ENCODE measurements at places on chromosomes 12 and 14. TPM values are rescaled to one million over a fixed set of nuclear protein-coding genes. Genes with fewer than 3 reads are reported as not detected.

Gene MYG1
- total RNA-seq: 70.3 TPM

Gene DACT1
- total RNA-seq: 8.2 TPM

Gene FAIM2
- 662 TPM for total RNA-seq

DNA sequence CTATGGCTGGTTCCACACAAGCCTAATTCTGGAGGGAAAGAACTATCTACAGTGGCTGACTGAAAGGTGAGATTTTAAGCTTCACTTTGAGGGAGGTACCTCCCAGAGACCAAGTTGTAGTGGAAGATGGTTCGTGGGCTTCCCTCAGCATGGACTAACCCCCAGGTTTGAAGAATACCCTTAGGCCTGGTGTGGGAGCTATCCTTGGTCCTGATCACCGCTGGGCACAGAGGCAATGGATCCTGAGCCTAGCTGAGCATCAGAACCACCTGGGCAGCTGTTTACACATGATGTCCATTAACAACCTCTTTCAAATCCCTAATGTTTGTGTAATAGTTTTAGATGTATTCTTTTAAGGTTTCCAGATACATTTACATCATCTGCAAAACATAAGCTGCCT is 10.3 kb downstream of the DAO start:
- no peak for DNase-seq

DNA sequence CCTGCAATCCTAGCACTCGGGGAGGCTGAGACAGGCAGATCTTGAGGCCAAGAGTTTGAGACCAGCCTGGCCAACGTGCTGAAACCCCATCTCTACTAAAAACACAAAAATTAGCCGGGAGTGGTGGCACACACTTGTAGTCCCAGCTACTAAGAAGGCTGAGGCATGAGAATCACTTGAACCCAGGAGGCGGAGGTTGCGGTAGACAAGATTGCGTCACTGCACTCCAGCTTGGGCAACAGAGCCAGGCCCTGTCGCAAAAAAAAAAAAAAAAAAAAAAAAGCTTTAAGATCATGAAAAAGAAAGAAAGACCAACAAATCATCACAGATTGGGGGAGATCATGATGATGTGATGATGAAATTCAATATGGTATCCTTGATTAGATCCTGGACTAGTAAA is 30.6 kb downstream of the WDR89 start:
- DNase-seq: no peak

Data from dorsolateral prefrontal cortex (tissue), 122 donors.